Activated T-cell treated with anti-CD3 and anti-CD28 coated beads, Interleukin-2, amount 50 U/mL, for 72 hours (primary cell): ENCODE measurements at places on chromosomes 11 and 22. TPM values are rescaled to one million over a fixed set of nuclear protein-coding genes. Genes with fewer than 3 reads are reported as not detected.

- DNase-seq: no peak
- no peak overlapping the region for H3K4me3 ChIP-seq
- H3K27me3 ChIP-seq: no peaks in the 10 kb centered on the region
- peaks cover 1% of the 10 kb centered on the region for H3K4me1 ChIP-seq
Observed at GRCh38 chr11:75555079-75555811, 6.8 kb upstream of the SERPINH1 start.

DNA sequence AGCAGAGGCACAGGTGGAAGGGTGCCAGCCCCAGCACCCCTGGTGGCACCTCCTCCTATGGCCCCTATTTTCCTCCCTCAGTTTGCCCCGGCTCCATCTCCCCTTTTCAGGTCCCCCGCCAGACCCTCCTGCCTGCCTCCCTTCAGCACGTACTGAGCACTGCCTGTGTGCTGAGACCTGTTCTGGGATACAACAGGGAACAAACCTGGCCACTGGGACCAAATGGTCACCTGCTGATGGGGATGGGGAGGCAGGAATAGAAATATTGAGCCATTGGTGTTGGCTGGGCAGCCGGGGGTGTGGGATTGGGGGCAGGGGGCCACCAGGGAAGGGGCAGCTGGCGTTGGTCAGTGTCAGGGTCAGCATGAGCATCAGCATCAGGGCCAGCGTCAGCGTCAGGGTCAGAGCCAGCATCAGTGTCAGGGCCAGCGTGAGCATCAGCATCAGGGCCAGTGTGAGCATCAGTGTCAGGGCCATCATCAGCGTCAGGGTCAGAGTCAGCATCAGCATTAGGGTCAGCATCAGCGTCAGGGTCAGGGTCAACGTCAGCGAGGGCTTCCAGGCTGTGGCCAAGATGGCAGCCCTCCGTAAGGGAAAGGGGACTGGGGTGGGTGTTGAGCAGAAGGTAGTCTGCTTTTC, 7.5 kb downstream of the ZNF74 start:
- no peak for DNase-seq
- H3K36me3 ChIP-seq: no peaks in the 10 kb centered on the region
- H3K27ac ChIP-seq: no peak overlapping the region
- peaks cover 11% of the 10 kb centered on the region for H3K4me1 ChIP-seq

GRCh38 chr11:90221803-90222458, 918 bp downstream of the CHORDC1 start:
- peaks cover 55% of the 10 kb centered on the region for H3K4me1 ChIP-seq
- peaks cover 9% of the 10 kb centered on the region for H3K36me3 ChIP-seq
- peak overlapping the region; percentile 98 for H3K4me3 ChIP-seq
- DNase-seq: no peak
- H3K27ac ChIP-seq: peak overlapping the region; percentile 97

GRCh38 chr11:66285250-66285947, 3.5 kb downstream of the YIF1A start:
- H3K4me1 ChIP-seq: peaks cover 34% of the 10 kb centered on the region
- peaks cover 2% of the 10 kb centered on the region for H3K36me3 ChIP-seq
- no peak for DNase-seq
- no peak overlapping the region for H3K4me3 ChIP-seq
- H3K27ac ChIP-seq: no peak overlapping the region

GRCh38 chr11:17015627-17016126, 1.5 kb upstream of the PLEKHA7 start:
- H3K27me3 ChIP-seq: peaks cover 26% of the 10 kb centered on the region
- H3K27ac ChIP-seq: no peak overlapping the region
- no peak for DNase-seq
- peaks cover 3% of the 10 kb centered on the region for H3K36me3 ChIP-seq
- H3K4me3 ChIP-seq: no peak overlapping the region
- H3K4me1 ChIP-seq: peaks cover 5% of the 10 kb centered on the region

DNA sequence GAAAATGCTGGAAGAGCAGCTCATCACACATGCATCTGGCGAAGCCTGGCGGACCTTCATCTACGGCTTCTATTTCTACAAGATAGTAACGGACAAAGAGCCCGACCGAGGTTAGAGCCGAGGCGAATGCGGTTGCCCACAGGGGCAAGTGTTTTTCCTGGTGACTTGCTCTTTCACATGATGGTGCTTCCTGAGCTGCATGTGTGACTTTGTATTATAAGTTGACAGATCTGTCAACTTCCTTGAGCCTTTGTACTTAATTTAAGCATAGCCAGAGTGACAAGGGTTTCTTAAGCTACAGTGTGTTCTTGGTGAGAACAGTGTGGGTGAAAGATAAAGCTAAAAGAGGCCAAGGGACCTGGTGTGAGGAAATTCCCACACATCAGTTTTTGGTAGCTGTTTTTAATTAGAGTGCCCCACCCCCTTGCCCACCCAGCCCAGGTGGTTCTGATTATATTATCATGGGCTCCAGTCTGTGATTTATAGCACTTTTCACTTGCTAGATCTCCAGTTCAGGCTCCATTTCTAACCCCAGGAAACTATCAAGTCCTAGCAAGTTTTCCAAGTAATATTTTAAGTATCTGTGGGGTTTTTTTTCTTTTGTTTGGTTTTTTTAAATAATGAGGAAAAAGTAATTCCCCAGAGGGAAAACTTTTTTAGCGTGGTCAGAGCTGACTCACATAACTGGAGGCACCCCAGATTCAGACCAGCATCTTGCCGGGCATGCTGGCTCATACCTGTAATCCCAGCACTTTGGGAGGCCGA, 68.0 kb upstream of the YWHAH start:
- H3K27me3 ChIP-seq: no peaks in the 10 kb centered on the region
- H3K4me1 ChIP-seq: no peaks in the 10 kb centered on the region
- no peak overlapping the region for H3K27ac ChIP-seq
- H3K36me3 ChIP-seq: peaks cover 2% of the 10 kb centered on the region

- no peak overlapping the region for H3K4me3 ChIP-seq
- peaks cover 12% of the 10 kb centered on the region for H3K36me3 ChIP-seq
- no peaks in the 10 kb centered on the region for H3K27me3 ChIP-seq
- H3K4me1 ChIP-seq: no peaks in the 10 kb centered on the region
- DNase-seq: peak; percentile 69
Observed at GRCh38 chr11:134207538-134208239, 16.1 kb downstream of the NCAPD3 start.

DNA sequence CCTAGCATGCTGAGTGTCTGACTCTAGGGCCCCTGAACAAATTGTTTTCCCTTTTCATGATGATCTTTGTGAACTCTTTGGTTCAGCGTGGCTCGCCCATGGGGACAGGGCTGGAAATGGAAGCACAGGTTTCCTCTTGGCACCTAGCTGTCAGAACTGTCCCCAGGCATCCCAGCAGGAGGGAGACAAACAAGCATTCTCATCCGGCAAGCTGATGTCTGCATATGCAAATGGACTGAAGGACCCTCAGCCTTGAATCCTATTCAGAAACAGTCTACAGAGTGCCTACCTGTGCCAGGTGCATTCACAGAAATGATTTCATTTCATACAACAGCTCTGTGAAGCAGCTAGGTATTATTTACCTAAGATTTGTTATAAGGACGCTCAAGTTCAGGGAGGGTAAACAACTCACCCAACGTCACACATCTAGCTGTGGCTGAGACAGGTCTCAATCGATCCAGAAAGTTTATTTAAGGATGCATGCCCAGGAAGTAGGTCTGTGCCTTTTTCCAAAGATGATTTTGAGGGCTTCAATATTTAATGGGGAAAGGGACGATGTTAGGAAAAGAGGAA, 176.4 kb downstream of the KIRREL3 start:
- no peaks in the 10 kb centered on the region for H3K36me3 ChIP-seq
- peaks cover 7% of the 10 kb centered on the region for H3K27me3 ChIP-seq
- no peak overlapping the region for H3K4me3 ChIP-seq
- H3K27ac ChIP-seq: no peak overlapping the region
- no peaks in the 10 kb centered on the region for H3K4me1 ChIP-seq

- peaks cover 12% of the 10 kb centered on the region for H3K4me1 ChIP-seq
- peak overlapping the region; percentile 35 for H3K4me3 ChIP-seq
- H3K27ac ChIP-seq: no peak overlapping the region
- peaks cover 16% of the 10 kb centered on the region for H3K27me3 ChIP-seq
Observed at GRCh38 chr22:48098921-48099245, 1336.4 kb downstream of the TBC1D22A start.

DNA sequence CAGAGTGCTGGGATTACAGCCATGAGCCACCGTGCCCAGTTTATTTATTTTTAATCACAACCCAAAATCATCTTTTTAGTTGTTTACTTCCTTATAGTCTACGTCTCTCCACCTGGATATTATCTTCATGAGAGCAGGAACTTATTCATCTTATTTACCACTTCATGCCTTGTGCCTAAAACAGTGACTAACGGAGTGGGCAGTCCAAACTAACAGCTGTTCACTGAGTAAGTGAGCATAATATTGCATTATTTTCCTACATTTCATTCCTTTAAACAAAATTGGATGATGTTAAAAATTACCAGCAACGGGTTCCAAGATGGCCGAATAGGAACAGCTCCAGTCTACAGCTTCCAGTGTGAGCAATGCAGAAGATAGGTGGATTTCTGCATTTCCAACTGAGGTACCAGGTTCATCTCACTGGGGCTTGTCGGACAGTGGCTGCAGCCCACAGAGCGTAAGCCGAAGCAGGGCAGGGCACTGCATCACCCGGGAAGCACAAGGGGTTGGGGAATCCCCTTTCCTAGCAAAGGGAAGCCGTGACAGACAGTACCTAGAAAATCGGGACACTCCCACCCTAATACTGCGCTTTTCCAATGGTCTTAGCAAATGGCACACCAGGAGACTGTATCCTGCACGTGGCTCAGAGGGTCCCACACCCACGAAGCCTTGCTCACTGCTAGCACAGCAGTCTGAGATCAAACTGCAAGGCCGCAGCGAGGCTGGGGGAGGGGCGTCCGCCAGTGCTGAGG, 14.1 kb downstream of the TMEM123 start:
- no peaks in the 10 kb centered on the region for H3K27me3 ChIP-seq
- peak overlapping the region; percentile 62 for H3K4me3 ChIP-seq
- DNase-seq: no peak
- H3K4me1 ChIP-seq: peaks cover 94% of the 10 kb centered on the region
- H3K27ac ChIP-seq: peak overlapping the region; percentile 41

Gene JHY
- total RNA-seq: 6.0 TPM

- H3K27ac ChIP-seq: peak overlapping the region; percentile 70
- peaks cover 93% of the 10 kb centered on the region for H3K4me1 ChIP-seq
- peak overlapping the region; percentile 97 for H3K4me3 ChIP-seq
- no peak for DNase-seq
Observed at GRCh38 chr11:67272327-67273259, 6.3 kb downstream of the GRK2 start.

- H3K4me3 ChIP-seq: peak overlapping the region; percentile 42
- H3K27me3 ChIP-seq: no peaks in the 10 kb centered on the region
- peak overlapping the region; percentile 5 for H3K27ac ChIP-seq
- H3K4me1 ChIP-seq: peaks cover 17% of the 10 kb centered on the region
Observed at GRCh38 chr11:22690871-22691270, 24.5 kb downstream of the GAS2 start.

GRCh38 chr11:62573006-62573591, 592 bp downstream of the EEF1G start:
- DNase-seq: peak; percentile 28
- peaks cover 63% of the 10 kb centered on the region for H3K4me1 ChIP-seq
- peak overlapping the region; percentile 92 for H3K4me3 ChIP-seq
- peak overlapping the region; percentile 99 for H3K27ac ChIP-seq
- no peaks in the 10 kb centered on the region for H3K27me3 ChIP-seq
- H3K36me3 ChIP-seq: peaks cover 55% of the 10 kb centered on the region

DNA sequence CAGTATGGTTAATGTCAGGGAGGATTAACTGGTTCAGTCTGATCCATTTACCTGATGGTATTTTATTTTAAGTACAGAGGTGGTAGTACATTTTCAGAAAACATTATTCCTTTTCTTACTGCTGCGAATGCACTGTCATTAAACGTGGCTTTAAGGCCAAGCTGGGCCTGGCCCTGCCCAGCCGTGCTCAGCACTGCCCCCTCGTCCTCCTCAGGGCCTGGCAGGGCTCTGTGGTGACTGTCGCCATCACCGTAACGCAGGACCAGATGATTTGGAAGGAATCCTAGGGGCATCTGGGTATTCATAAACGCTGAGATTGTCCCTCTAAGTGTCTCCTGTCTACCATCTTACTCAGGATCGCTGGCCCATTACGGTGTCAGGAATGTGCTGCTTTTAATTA, 302.0 kb downstream of the TBC1D22A start:
- H3K4me3 ChIP-seq: no peak overlapping the region
- H3K27me3 ChIP-seq: no peaks in the 10 kb centered on the region
- peaks cover 12% of the 10 kb centered on the region for H3K4me1 ChIP-seq
- no peak for DNase-seq

Gene CD3D
- total RNA-seq: 245 TPM

- peak overlapping the region; percentile 94 for H3K4me3 ChIP-seq
- no peaks in the 10 kb centered on the region for H3K36me3 ChIP-seq
- H3K27ac ChIP-seq: no peak overlapping the region
- H3K27me3 ChIP-seq: no peaks in the 10 kb centered on the region
- peaks cover 30% of the 10 kb centered on the region for H3K4me1 ChIP-seq
- no peak for DNase-seq
Observed at GRCh38 chr11:67649634-67650510, 658 bp downstream of the ACY3 start.

DNA sequence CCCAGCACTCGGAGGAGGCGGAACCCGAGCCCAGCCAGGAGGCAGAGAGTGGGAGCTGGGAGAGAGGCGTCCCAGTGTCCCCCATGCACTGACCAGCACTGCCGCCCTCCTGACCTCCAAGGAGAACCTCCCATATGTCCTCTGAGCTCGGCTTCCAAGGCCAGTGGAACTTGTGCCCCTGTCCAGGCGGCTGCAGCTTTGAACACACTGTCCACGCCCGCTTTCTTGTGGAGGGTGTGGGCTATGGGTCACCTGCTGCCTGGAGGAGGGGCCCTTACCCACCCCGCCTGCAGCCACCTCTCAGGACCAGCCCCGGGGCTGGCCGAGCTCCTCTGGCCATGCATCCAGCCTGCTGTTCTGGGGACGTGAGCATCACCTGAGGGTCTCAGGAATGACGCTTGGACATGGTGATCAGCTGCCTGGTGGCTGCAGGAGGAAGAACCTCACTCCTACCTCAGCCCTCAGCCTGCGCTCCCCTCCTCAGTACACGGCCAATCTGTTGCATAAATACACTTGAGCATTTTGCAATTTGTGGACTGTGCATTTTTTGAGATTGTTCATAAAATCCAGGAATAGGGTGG, 22.2 kb upstream of the MUC5B start:
- peak; percentile 0 for DNase-seq
- H3K36me3 ChIP-seq: no peaks in the 10 kb centered on the region
- no peak overlapping the region for H3K4me3 ChIP-seq
- H3K27me3 ChIP-seq: no peaks in the 10 kb centered on the region

Gene CYB5R2
- total RNA-seq: 14.8 TPM

Gene CARD18
- not detected for total RNA-seq

DNA sequence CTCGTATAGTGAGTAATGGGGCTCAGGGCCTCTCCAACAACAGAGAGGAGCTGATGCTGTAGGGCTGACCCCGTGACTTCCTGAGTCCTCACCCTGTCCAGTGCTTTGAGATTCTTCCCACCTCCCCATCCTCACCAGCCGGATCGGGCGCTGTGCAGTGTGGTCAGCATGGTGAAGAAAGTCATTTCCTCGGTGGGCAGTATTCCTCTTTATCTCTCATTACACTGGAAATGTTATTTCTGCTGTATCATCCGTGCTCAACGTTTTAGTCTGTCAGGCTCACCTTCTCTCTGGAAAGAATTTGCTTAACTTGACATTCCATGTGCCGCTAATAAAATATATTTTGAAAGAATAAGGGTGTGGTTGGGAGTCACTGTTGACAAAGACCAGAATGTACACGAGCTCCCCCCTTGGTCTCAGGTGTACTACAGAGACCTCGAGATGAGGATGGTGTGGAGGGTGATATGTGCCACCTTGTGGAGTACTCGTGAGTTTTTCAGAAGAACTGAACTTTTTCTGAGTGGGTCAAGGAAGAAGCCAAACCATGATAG, 25.7 kb upstream of the SCGB1A1 start:
- H3K4me1 ChIP-seq: peaks cover 7% of the 10 kb centered on the region
- no peak overlapping the region for H3K4me3 ChIP-seq
- H3K36me3 ChIP-seq: no peaks in the 10 kb centered on the region
- H3K27me3 ChIP-seq: no peaks in the 10 kb centered on the region
- peak; percentile 33 for DNase-seq

Gene GAS2
- total RNA-seq: 2.0 TPM

Gene CD248
- 3.9 TPM for total RNA-seq
